ENCODE measurements at places on chromosomes 11 and 22.

GRCh38 chr11:26792941-26793340 lies 71.1 kb upstream of the SLC5A12 start:
- DNase-seq: no peak

GRCh38 chr11:3615998-3616397 lies 25.8 kb downstream of the ART5 start:
- no peak for DNase-seq

- DNase-seq: no peak
Observed at GRCh38 chr11:95524314-95525036, 265.1 kb downstream of the FAM76B start.

DNA sequence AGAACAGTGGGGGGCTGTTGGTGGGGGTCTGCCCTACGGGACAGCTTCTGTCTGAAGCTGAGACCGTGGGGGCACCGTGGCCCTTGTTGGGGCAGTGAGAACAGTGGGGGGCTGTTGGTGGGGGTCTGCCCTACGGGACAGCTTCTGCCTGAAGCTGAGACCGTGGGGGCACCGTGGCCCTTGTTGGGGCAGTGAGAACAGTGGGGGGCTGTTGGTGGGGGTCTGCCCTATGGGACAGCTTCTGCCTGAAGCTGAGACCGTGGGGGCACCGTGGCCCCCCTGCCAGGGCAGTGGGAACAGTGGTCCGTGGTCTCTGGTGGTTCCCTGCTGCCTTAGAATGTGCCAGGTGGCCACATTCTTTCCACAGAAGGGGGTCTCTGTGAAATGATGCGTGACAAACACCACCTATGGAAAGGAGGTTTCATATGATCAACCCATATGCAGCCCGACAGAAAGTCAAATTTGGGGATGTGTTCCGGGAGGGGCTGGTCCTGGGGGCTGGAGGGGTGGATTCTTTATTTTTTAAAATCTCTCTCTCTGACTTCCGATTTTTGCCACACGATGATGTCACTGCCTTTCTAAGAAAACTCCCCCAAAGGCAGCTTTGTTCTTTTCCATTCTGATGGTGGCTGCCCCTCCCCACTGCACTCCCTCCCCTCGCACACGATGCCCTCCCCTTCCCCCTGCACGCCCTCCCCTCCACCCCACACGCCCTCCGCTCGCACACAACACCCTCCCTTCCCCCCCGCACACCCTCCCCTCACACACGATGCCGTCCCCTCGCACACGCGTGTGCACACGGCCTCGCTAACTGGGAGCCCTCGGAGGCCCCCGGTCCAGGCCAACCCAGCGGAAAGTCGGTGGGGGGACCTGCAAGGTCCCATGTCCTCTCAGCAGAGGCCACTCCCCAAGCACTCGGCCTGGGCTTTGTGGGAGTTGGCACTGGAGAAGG lies 1186.5 kb downstream of the BRD1 start:
- no peak for DNase-seq

DNA sequence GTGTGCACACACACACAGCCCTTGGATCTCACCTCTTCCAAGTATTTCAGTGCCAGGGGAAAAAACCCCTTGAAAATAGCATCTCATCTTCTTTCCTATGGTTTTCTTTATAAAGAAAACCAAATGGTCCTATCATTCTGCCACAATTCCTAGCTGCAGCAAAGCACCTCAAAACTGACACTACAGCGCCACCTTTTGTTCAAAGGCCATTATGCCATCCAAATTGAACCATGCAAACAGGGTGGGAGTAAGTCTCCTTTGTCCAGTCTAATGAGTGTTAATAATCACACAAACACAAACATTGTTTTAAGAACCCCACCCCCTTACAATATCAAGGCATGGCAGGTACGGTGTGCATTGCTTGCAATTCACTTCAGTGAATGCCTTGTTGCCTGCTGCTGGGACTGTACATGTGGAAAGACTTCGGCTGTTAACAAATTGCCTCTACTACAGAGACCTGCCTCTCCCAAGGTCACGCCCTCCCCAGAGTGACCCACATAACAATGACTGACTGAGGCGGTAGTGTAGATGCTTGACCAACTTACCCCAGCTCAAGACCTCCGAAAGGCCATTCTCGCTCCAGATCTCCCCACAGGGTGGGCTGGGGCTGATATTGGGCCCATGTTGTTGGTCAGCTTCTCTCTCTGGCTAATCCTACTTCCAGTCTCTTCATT lies 31.7 kb downstream of the FAM181B start:
- peak; percentile 56 for DNase-seq

- no peak for DNase-seq
Observed at GRCh38 chr11:102197670-102198139, 87.5 kb downstream of the YAP1 start.

DNA sequence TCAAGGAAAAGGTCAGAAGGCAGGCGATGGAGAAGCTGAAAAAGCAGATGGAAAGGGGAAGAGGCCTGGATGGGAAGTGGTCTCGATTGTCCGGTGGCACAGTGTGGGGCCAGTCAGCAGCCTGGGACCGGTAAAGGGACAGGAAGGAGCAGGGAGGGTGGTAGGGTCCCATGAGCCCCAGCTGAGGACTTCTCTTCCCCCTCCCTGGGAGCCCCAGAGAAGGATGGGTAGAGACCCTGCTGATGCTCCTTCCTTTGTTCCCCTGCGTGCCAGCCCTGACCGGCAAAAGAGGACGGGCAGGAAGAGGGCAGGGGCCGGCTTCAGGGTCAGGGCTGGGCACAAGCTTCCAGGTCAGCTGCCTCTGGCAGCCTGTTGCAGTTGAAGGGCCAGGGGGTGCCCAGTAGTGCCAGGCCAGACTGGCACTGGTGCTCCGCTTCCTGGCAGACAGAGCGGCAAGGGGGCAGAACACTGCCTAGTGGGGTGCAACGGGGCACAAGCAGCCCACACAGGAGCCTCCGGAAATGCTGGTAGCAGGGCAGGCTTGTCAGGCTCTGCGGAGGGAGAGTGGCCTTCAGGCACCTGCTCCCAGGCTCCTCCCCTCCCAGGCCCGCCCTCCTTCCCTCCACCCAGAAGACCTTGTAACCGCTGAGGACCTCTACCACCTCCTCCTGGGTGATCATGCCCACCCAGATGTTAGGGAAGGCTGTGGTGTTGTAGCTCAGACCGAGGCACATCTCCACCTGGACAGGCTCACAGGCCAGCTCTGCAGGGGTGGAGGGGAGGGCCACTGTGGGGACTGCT lies 739 bp upstream of the C1QTNF5 start:
- DNase-seq: no peak

DNA sequence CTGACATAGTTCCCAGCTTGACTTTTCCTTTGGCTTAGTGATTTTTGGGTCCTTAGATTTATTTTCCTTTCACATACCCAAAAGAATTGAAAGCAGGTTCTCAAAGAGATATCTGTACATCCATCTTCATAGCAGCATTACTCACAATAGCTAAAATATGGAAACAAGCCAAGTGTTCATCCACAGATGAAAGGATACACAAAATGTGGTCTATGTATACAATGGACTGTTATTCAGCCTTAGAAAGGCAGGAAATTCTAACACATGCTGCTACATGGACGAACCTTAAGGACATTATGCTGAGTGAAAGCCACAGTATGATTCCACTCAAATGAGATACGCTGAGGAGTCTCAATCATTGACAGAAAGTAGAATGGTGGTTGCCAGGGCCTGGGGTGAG lies 171.8 kb downstream of the IGLL1 start:
- DNase-seq: no peak

GRCh38 chr11:110430267-110431050 lies 711 bp downstream of the FDX1 start:
- DNase-seq: no peak

GRCh38 chr11:84384731-84385130 lies 1098.6 kb upstream of the CCDC90B start:
- peak; percentile 56 for DNase-seq

- DNase-seq: no peak
Observed at GRCh38 chr22:28012832-28013460, 93.9 kb upstream of the PITPNB start.

DNA sequence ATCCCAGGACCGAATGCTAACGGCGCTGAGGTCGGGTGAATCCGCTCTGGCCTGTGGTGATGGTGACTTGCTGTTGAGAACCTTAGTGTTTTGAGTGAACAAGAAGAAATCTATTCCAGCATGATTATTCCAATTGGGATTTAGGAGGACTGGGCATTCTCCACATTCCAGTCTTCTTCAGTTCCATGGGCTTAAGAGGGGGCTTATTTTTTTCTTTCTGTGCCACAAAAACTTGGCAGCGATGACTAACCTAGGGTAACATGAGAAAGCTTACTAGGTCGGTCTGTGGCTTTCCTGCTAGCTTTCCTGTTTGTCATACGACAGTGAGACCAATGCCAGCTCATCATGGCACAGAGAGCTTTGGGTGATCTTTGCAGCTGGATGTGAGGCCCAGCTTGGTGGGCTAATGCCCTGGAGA lies 62.9 kb upstream of the ATXN10 start:
- no peak for DNase-seq

- DNase-seq: no peak
Observed at GRCh38 chr11:92388380-92388779, 163.8 kb downstream of the FAT3 start.

DNA sequence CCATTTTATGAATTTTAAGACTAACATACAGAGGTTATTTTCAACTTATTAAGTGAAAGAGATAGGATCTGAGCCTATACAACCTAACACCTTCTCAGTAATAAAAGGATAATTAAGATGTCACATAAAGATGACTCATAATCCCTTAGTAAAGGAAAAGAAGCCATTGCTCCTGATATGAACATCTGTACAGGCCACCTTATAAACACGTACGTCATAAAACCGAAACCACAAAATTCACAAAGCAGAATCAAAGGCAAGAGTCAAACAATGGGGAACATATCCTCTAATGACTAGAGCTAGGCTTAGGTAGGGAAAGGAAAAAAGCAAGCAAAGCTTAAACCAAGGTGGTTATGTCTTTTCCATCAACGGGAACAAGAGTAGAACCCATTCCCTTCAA lies 103.5 kb downstream of the KCNA4 start:
- DNase-seq: no peak

DNA sequence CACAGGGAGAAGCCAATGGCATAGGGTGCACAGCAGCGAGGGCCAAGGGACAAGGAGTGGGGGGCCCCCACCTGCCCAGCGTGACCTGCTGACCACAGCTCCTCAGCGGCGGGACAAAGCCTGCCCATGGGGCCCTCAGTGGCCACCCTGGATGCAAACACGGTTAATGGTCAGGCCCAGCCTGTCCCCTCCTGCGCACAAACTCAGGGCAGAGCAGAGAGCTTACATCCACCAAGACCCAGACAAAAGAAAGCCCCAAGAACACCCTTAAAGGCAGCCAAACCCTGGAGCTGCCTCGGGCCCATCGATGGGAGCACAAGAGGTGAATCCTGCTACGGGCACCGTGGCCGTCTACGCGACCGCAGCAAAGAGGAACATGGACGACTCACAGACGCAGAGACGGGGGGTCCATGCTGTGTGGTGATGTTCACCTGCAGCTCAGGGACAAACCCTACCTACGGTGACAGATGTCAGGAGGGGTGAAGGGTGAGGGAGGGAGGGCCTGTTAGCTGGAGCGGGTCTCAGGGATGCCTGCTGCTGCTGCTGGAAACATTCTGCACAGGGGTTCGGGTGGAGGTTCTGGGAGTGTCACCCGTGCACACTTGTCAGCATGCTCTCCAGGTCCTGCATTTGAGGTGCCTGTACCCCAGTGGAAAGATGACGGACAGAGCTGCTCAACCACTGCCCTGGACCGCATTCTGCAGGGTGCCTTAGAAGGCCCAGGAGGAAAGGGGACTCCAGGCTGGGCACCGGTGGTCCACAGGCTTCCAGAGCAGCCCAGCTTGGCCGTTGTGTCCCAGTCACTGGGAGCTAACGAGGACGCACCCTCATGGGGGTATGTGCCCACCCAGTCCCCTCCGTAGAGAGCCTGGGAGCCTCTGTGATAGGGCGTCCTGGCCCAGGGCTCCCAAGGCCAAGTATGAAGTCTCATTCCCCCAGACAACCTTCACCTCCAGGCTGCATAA lies 11.6 kb downstream of the ASCL2 start:
- DNase-seq: no peak

DNA sequence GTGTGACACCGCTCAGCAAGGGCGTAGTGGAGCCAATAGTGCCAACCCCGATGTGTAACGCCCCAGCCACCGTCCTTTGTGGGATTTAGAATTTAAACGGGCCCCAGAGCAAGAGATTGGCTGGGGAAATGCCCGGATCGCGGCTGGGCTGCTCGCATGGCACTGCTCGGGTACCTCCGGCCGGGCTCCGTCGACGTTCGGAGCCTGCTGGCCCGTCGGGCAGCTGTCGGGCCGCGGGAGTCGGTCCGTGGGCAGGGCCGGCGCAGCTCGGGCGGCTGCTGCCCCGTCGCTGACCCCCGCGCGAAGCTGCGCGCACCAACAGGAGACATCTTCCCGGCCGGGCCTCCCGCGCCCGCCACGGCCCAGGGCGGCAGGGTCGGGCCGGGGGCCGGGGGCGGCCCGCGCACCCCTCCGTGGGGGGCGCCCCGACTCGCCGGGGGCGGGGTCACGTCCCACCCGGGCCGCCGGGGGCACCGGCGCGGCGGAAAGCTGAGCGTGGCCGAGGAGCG lies 1.3 kb upstream of the KDM2A start:
- peak; percentile 33 for DNase-seq

- peak; percentile 90 for DNase-seq
Observed at GRCh38 chr22:35840302-35840739, 122.6 kb downstream of the APOL5 start.

GRCh38 chr11:11446967-11447366 lies 93.9 kb upstream of the CSNK2A3 start:
- no peak for DNase-seq

DNA sequence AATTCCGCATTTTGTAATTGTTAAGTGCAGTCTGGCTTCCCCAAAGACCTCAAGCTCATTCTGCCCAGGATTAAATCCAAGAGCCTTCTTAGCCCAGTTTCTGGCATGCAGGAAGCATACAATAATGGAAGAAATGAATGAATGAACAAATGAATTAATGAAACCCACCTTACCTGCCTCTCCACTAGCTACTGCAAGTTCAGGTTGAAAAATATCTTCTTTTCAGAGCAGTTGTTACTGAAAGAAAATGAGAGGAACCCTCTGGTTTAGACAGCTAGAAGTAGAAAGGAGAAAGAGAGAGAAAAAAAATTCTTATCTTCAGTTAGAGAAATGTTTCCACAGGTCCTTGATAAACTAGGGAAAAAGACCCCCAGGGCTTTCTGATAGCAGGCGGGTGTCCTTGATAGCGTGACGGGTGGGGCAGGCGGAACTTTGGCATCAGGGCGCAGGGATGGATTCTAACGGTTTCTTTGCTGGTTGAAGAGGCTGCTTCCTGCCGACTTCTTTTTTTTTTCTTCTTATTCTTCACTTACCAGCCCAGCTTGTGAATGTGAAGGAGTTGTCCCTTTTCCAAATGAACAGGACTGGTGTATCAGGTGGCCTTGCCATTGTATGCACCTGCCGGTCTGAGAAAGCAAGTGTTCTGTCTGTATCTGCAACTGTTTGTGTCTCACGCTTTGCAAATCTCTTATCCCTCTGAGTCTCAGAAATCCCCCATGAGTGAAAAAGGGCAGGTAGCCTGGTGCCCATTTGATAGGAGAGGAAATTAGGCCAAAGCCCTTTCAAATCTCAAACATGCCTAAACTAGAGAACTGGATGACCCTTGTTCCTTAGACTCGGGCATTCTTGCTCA lies 10.0 kb downstream of the LMO2 start:
- no peak for DNase-seq

- DNase-seq: no peak
Observed at GRCh38 chr11:33694346-33695050, 6.1 kb downstream of the C11orf91 start.

Data from glutamatergic neuron (in vitro differentiated cells).